ENCODE measurements at places on chromosomes 7 and 10. TPM values are rescaled to one million over a fixed set of nuclear protein-coding genes. Genes with fewer than 3 reads are reported as not detected.

DOCK4 gene
- 33.8 TPM for total RNA-seq

NUTM2B gene
- total RNA-seq: 0.35 TPM

AKR1B15 gene
- not detected for total RNA-seq

DNA sequence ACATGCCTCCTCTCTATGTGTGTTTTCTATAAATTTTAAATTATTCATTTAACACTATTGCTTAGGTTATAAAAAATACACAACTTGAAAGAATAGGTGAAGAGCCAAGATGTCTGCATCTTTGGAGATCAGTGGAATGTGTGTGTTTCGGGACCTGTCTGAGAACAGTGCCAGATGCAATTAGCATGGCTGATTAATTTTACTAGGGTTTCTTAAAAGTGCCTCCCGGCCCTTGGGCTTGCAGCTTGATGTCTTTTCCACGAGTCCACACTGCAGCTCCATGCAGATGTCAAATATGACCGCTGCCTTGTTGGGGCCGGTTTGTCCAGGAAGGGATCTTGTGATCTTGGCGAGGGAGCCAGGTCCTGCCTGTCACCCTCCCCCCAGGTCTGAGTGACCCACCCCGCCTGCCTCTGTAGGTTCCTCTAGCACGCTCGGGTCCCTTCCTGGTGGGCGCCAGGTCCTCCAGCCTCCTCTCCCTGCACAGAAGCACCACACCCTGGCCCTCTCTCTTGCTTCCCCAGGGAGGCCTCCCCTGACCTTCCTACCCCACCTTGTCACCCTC is 20.7 kb downstream of the LHPP start:
- 0 out of 2 replicates have a peak overlapping the region, but pooled peaks have one; percentile 55 for H3K27ac ChIP-seq
- DNase-seq: no peak
- peaks cover 32% of the 10 kb centered on the region for H3K4me1 ChIP-seq
- H3K4me3 ChIP-seq: no peak overlapping the region
- H3K36me3 ChIP-seq: no peaks in the 10 kb centered on the region
- H3K27me3 ChIP-seq: no peaks in the 10 kb centered on the region

- peaks cover 7% of the 10 kb centered on the region for H3K4me1 ChIP-seq
- peak overlapping the region; percentile 96 for H3K27ac ChIP-seq
- DNase-seq: no peak
These were observed 1.9 kb upstream of the HBP1 start for GRCh38 chr7:107166736-107167426.

DNA sequence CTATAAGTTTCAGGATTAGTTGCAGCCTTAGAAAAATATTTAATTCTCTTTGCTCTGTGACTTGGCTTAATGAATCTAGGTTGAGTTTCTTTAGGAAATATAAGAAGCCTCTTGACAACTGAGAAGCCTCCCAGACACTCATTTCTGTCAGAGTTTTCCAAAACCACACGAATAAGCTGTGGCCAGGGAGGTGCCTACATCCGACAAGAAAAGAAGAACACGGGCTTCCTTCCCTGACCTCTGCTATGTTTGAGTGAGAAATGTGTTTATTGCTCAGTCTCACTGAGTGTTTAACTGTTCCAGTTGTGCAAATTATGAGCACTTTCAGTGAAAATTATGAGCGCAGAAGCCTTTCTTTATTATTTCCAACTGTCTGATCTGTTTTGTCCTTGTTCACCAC is 105.0 kb downstream of the TRIL start:
- H3K4me3 ChIP-seq: peak overlapping the region; percentile 81

DNA sequence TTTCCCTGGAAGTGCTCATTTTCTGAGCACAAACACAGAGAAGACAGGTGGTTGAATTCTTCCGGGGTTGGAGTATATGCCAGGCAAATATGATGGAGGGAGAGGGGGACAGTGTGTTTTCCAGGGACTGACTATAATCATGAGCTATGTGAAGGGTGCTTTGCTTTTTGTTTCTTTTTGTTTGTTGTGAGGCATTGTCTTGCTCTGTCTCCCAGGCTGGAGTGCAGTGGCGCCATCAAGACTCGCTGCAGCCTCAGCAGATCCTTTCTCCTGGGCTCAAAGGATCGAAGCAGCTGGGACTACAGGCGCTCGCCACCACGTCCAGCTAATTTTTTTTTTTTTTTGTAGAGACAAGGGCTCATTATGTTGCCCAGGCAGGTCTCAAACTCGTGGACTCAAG is 47.3 kb upstream of the CPN1 start:
- H3K27ac ChIP-seq: no peak overlapping the region
- H3K4me1 ChIP-seq: no peaks in the 10 kb centered on the region
- H3K4me3 ChIP-seq: no peak overlapping the region
- H3K36me3 ChIP-seq: no peaks in the 10 kb centered on the region

DNA sequence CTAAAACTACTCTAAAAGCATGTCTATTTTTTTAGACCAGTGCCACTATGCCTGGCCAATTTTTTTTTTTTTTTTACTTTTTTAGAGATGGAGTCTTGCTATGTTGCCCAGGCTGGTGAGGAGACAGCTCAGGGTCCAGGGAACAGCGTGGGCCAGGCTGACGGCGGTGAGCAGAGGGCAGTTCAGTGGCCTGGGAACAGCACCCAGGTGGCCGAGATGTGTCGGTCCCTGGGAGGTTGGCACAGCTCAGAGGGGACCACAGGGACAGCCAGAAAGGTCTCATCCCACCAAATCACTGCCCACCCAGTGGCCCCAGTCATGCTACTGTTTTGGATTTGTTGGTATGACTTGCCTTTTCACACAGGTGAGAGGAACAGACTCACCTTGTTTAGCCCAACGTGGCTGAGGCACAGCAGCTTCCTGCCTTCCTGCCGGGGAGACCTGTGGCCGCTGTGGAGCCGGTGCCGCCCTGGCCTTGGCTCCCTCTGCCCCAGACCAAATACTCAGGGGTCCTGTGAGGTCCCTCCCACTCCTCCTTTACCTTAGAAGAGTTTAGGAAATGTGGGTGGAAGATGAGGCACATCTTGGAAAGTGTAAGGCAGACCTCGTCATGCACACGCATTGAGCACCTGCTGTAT is 109.6 kb downstream of the PTPRE start:
- H3K27me3 ChIP-seq: no peaks in the 10 kb centered on the region
- H3K27ac ChIP-seq: no peak overlapping the region
- no peaks in the 10 kb centered on the region for H3K36me3 ChIP-seq
- no peaks in the 10 kb centered on the region for H3K4me1 ChIP-seq
- H3K4me3 ChIP-seq: no peak overlapping the region

GRCh38 chr7:116854132-116854531 is 8.3 kb upstream of the CAPZA2 start:
- DNase-seq: no peak
- no peaks in the 10 kb centered on the region for H3K27me3 ChIP-seq
- peaks cover 25% of the 10 kb centered on the region for H3K4me1 ChIP-seq
- H3K27ac ChIP-seq: no peak overlapping the region
- no peak overlapping the region for H3K4me3 ChIP-seq
- no peaks in the 10 kb centered on the region for H3K36me3 ChIP-seq

GRCh38 chr7:131935180-131935579 is 378.8 kb upstream of the PODXL start:
- H3K4me3 ChIP-seq: no peak overlapping the region

DNA sequence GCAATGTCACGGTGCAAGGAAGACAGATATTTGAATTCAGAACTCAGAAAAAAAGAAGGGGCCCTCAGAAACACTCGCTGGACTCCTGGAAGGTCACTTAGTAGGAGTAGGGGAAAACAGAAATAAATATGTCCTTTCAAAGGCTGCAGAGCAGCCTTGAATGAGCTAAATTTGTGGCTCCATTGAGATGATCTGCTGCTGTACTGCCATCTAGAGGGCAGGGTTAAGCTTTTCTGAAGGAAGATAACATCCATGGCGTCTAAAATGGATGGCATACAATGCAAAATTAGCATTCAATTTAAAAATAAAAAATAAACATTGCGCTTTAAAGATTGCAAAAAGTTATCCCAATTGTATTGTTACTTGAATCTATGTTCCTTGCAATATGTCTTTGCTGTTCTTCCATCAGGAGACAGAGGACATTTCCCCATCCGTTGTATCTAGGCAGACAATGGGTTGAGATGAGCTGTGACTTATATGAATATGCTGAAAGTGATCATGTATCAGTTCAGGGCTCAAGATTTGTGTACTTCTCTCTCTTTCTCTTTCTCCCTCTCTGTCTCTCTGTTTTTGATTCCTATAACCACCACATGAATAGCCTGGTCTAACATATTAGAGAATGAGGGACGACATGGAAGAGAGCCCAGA is 642.2 kb downstream of the SH2D4B start:
- peak; percentile 74 for DNase-seq
- no peaks in the 10 kb centered on the region for H3K4me1 ChIP-seq
- peaks cover 6% of the 10 kb centered on the region for H3K36me3 ChIP-seq
- no peak overlapping the region for H3K27ac ChIP-seq

DNA sequence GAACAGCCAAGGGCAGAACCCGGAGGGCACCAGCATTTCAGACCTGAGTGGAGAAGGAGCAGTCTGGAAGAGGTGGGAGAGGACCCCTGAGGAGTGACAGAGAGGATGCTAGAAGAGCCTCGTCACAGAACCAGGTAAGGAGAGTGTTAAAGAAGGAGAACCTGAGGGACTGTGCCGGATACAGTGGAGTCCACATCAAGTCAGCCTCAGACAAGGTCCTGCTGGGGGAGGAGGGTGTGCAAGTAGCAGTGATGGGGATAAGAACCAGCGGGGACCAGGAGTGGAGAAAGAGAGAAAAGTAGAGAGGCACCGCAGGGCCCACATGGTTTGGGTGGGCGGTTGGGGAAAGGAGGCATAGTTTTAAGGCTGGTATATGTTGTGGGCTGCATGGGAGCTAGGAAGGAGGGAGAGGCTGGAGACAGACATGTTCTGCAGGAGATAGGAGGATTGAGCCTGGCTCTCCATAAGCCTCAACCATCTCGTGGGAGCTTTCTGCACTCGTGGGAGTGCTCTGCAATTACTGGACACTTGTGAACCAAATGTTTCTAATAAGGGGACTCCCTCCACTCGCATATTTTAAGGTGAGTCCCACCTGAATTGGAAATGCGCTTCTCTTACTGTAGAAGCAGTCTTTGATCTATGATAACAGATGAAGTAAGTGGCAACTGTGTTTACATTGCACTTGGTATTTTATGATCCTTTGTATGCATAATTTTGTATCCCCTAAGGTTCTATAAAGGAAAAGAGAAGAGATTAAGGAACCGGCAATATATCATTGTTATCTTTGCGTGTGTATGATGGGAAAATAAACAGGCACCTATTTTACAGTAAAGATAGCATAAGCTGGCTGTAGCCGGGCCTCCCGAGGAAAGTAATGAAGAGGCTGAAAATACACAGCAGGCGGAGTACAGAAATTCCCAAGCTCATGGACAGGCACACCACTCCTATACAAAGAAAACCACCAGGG is 154.8 kb downstream of the ADAM12 start:
- H3K4me3 ChIP-seq: no peak overlapping the region
- no peak for DNase-seq
- no peaks in the 10 kb centered on the region for H3K27me3 ChIP-seq
- H3K36me3 ChIP-seq: no peaks in the 10 kb centered on the region

- no peaks in the 10 kb centered on the region for H3K36me3 ChIP-seq
- H3K27ac ChIP-seq: no peak overlapping the region
- DNase-seq: peak; percentile 65
- peak overlapping the region; percentile 86 for H3K4me3 ChIP-seq
- H3K27me3 ChIP-seq: peaks cover 18% of the 10 kb centered on the region
These were observed 1.3 kb upstream of the GRK5 start for GRCh38 chr10:119205894-119206602.

- no peak overlapping the region for H3K27ac ChIP-seq
- no peak overlapping the region for H3K4me3 ChIP-seq
- H3K27me3 ChIP-seq: no peaks in the 10 kb centered on the region
- no peaks in the 10 kb centered on the region for H3K36me3 ChIP-seq
- H3K4me1 ChIP-seq: no peaks in the 10 kb centered on the region
- DNase-seq: no peak
These were observed 336.4 kb downstream of the RNLS start for GRCh38 chr10:88246675-88247074.

DNA sequence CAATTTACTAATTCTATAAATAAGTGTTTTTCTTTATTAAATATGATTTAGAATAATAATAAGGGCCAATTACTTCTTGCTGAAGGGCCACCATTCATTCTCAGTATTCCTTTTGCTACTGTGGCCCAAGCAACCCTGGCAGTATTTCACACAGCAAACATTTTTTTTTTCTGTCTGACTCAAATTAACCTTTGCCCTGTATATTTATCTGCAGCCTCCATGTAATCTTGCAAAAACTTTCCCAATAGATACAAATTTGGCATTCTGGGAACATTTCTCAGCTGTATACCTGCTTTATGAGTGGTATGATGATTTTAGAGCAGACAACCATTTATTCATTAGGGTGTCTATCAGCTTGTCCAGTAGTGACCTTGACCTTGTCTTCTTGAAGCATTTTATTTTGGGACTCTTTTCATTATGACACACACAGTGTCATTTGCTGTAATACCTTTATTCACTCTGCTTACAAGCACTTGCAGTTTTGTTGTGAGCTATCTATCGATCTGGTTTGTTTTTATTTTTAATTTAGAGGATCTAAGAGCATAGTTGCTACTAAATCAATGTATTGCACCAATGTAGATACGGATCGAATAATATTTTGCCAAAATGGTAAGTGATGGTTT is 159.7 kb upstream of the PLXDC2 start:
- H3K27ac ChIP-seq: no peak overlapping the region
- no peaks in the 10 kb centered on the region for H3K36me3 ChIP-seq
- DNase-seq: no peak
- H3K4me1 ChIP-seq: no peaks in the 10 kb centered on the region

DNA sequence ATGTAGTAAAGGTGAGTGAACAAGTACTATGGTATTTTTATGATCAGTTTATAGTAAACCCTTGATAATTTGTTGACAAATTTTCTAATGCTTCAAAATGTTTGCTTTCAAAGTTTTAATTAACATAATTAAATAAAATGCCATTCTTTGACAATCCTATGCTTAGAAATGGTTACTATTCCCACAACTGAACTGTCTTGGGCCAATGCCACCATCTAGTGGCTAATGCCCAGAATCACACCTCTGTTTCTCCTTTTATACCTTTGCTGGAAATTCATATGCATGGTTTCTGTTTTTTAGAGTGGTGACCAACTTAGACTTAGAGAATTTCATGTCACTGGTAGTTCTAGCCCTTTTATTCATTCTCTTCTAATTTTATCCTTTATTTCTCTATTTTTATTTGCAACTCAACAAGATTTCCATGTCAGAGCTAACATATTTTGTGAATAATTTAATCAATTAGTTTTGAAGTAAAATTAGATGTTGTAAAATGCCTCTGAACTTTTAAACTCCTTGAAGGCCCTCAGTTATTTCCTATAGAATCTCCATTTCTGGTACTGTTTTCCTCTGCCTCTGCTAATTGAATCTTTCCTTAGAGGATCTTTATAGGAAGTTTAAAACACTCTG is 31.1 kb downstream of the PCGF5 start:
- DNase-seq: peak; percentile 65
- no peak overlapping the region for H3K27ac ChIP-seq
- H3K4me1 ChIP-seq: no peaks in the 10 kb centered on the region
- H3K27me3 ChIP-seq: no peaks in the 10 kb centered on the region
- no peak overlapping the region for H3K4me3 ChIP-seq

DNA sequence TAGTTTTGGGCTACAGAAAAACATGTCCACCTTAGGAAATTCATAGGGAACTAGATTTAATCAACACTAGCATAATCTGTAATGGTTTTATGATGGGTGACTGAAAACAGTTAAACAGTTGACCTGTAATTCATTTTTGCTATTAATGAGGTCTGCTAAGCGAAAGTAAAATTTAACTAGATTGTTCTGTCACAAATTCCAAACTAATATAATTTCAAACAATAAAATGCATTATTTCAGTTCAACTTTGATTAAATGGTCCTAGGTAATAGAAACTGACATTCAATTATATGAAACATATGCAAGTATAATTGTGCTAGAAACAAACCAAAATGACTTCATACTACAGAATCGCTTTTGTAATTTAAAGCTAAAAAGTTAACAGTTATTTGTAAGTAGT is 6.9 kb downstream of the NOC3L start:
- no peaks in the 10 kb centered on the region for H3K4me1 ChIP-seq
- H3K4me3 ChIP-seq: no peak overlapping the region
- no peaks in the 10 kb centered on the region for H3K27me3 ChIP-seq
- DNase-seq: no peak

Measured in GM23338 (cell line).